Central memory CD8-positive, alpha-beta T cell (primary cell): ENCODE measurements at places on chromosomes 1 and 21.

GRCh38 chr1:26779098-26779668 is 8.6 kb upstream of the PIGV start:
- H3K27ac ChIP-seq, result peak overlapping the region; percentile 71
- no peaks in the 10 kb centered on the region for H3K27me3 ChIP-seq
- H3K4me3 ChIP-seq, result no peak overlapping the region
- peaks cover 34% of the 10 kb centered on the region for H3K4me1 ChIP-seq
- peaks cover 73% of the 10 kb centered on the region for H3K36me3 ChIP-seq

DNA sequence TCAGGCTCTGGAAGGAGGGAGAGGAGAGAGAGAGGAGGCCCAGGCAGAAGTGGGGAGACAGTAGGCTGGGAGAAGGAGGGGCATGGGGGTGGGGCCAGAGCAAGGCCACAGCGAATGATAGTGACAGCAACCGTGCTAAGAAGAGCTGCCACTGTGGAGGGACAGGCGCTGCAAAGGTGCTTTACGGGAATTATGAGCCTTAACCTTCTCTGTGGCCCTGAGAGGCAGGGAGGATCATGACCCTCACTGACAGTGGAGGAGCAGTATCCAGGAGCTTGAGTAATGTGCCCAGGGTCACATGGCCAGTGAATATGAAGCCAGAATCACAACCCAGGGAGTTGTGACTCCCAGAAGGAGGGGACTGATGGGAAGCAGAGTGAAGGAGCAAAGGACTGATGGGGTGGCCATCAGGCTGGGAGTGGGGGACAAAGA is 53.4 kb upstream of the RPL11 start:
- no peak overlapping the region for H3K4me3 ChIP-seq
- DNase-seq, result no peak
- H3K27ac ChIP-seq, result no peak overlapping the region
- H3K36me3 ChIP-seq, result no peaks in the 10 kb centered on the region

DNA sequence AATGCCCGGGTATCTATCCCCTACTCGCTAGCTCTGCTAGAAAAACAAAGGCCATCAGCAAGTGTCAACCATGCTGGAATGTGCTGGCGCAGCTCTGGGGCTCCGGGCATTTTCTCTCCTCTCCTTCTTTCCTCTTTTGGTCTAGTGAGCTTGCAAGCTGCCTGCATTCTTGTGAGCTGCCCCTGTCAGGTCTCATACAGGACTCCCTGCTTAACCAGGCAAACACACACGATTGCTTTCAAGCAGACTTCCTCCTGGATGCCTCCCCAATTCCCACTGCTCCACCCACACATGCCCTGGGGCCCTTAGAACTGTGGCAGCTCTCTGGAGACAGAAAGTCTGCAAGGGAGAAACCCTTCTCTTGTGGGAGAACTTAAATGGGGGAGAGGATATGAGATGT is 35.7 kb upstream of the SUCO start:
- no peaks in the 10 kb centered on the region for H3K4me1 ChIP-seq
- no peaks in the 10 kb centered on the region for H3K36me3 ChIP-seq
- no peak for DNase-seq
- H3K4me3 ChIP-seq, result no peak overlapping the region
- H3K27ac ChIP-seq, result no peak overlapping the region

DNA sequence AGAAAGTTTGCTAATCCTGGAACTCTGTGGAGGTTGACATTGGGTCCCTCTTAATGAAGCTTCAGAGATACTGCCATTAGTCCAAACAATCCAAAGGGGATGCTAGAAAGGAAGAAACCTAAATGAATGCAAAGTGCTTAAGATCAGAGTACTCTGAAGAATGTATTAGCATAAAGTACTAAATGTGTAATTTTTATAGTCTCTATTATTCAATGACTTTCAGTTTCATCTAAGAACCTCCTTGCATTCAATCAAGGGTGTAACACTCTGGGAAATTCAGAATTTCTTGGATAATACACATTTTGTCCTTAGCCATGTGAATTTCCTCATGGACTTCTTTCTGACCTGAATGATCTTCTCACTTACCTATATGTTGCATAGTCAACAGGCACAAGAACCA is 1078.5 kb upstream of the ADGRL4 start:
- no peak overlapping the region for H3K4me3 ChIP-seq
- no peak for DNase-seq

DNA sequence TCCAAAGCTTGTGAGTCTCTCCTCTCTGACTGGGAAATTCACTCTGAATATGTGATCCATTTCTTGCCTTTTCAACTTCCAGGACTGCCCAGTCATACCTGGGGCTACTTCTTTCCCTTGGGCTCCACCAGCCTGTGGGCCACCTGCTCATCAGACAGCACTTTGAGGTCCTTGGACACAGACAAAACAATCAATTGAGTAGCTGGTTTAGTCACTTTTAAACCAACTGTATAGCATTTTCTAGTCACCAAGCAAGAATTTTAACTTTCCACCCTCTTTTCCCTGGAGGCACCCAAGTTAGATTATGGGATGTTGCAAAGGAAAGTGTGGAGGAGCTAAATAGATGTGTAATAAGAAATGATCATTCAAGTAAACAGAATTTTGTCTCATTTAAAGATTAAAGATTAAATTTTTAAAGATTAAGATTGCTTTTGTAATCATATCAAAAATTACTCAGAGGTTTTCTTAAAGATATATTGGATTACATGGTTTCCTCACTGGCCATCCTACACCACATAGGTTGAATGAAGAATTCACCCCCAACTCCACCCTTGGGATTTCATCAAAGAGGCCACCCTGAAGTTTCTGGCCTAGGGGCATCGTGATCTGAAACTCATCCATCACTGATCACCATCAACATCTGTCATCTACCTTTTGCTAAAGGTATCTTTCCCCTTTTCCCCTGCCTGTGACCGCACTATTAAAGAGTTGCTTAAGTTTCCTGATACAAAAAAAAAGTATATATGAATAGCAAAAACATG is 219.2 kb upstream of the NR5A2 start:
- H3K4me3 ChIP-seq, result no peak overlapping the region
- H3K27me3 ChIP-seq, result peaks cover 52% of the 10 kb centered on the region
- no peaks in the 10 kb centered on the region for H3K36me3 ChIP-seq
- H3K27ac ChIP-seq, result no peak overlapping the region

DNA sequence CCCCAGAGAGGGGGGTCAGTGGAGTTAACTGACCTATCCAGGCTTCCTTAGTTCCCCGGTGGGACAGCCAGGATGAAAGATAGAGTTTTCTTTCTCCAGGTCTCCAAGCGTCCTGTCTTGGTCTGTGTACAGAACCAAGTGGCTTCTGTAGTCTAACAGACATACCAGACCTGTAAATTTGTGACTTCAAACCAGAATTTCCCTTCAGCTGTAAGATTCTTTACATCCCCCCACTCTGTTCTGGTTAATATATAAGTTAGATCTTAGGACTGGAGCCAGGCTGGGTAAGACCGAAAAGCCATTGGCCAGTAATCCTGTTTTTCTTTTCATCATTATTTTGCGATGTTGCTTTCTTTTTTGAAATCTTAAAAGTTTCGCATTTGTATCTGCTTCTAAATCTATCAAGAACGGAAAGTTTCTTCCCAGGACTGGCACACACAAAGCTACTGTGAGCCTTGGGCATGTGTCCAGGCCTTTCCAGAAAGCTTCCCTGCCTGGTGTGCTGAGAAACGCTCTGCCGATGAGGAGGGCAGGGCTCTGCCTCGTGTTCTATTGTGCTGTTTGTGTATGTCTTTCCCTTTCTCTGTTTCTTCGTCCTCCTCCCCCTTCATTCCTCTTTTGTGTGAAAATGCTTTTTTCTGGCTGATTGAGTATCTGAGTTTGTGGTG is 72.3 kb downstream of the RGL1 start:
- H3K36me3 ChIP-seq, result no peaks in the 10 kb centered on the region
- no peak overlapping the region for H3K4me3 ChIP-seq

DNA sequence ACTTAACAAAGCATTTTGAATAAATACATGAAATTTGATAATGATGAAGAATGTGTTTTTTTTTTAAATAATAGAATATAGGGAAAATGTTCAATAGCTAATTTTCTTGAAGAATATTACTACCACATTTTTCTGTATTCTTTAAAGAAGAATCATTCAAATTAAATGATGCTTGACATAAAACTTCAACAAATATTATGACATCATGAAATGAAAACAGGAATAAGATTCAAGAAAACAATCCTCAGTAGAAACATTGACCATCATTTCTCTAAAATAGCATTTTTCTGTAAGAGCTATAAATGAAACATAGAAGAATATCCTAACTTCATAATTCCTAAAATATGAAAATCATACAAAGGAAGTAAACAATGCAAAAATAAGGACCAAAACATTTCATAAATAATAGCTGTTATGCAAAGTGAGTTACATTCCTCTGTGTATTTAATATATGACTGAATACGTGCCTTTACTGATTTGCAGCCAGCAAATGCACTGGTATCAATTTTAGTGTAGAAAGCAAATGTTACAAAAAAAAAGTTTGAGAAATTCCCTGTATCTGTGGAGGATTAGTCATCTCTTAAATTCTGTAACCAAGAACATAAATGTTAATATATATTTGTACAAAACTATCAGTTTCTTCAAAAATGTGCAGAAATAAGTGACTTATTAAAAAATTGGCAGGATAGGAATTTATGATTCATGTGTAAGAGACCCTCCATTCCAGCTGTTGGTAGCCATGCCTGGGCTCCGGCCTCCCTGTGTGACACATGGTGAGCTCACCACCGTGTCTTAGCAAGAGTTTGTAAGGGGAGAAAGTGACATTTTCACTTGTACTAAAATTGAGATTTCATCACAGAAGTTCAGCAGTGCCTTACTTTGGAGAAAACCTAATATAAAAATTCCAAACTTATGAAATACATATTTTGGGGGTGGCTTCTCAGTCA is 15.0 kb upstream of the PTPN14 start:
- no peaks in the 10 kb centered on the region for H3K36me3 ChIP-seq
- H3K4me3 ChIP-seq, result no peak overlapping the region

GRCh38 chr1:203216274-203217138 is 13.0 kb downstream of the CHIT1 start:
- H3K27ac ChIP-seq, result no peak overlapping the region
- no peak overlapping the region for H3K4me3 ChIP-seq
- peaks cover 35% of the 10 kb centered on the region for H3K27me3 ChIP-seq
- DNase-seq, result peak; percentile 26
- no peaks in the 10 kb centered on the region for H3K36me3 ChIP-seq

- no peak for DNase-seq
- H3K4me1 ChIP-seq, result peaks cover 66% of the 10 kb centered on the region
- peak overlapping the region; percentile 89 for H3K27ac ChIP-seq
- no peaks in the 10 kb centered on the region for H3K27me3 ChIP-seq
- peaks cover 44% of the 10 kb centered on the region for H3K36me3 ChIP-seq
Measured at GRCh38 chr1:9676815-9677393, 25.4 kb downstream of the PIK3CD start.

- peak overlapping the region; percentile 70 for H3K27ac ChIP-seq
- peaks cover 82% of the 10 kb centered on the region for H3K4me1 ChIP-seq
- no peak for DNase-seq
- peaks cover 18% of the 10 kb centered on the region for H3K36me3 ChIP-seq
Measured at GRCh38 chr1:167654975-167655575, 25.0 kb downstream of the RCSD1 start.

- no peaks in the 10 kb centered on the region for H3K4me1 ChIP-seq
- no peak overlapping the region for H3K27ac ChIP-seq
- DNase-seq, result no peak
- H3K36me3 ChIP-seq, result no peaks in the 10 kb centered on the region
- H3K27me3 ChIP-seq, result peaks cover 23% of the 10 kb centered on the region
- H3K4me3 ChIP-seq, result no peak overlapping the region
Measured at GRCh38 chr1:48030696-48031365, 33.6 kb upstream of the TRABD2B start.

- H3K4me3 ChIP-seq, result no peak overlapping the region
- H3K36me3 ChIP-seq, result no peaks in the 10 kb centered on the region
- H3K27ac ChIP-seq, result no peak overlapping the region
- DNase-seq, result no peak
Measured at GRCh38 chr1:173112129-173112528, 61.4 kb upstream of the TNFSF18 start.

GRCh38 chr1:9643351-9644256 is 7.9 kb upstream of the PIK3CD start:
- peaks cover 6% of the 10 kb centered on the region for H3K36me3 ChIP-seq
- no peaks in the 10 kb centered on the region for H3K27me3 ChIP-seq
- H3K4me1 ChIP-seq, result peaks cover 47% of the 10 kb centered on the region

DNA sequence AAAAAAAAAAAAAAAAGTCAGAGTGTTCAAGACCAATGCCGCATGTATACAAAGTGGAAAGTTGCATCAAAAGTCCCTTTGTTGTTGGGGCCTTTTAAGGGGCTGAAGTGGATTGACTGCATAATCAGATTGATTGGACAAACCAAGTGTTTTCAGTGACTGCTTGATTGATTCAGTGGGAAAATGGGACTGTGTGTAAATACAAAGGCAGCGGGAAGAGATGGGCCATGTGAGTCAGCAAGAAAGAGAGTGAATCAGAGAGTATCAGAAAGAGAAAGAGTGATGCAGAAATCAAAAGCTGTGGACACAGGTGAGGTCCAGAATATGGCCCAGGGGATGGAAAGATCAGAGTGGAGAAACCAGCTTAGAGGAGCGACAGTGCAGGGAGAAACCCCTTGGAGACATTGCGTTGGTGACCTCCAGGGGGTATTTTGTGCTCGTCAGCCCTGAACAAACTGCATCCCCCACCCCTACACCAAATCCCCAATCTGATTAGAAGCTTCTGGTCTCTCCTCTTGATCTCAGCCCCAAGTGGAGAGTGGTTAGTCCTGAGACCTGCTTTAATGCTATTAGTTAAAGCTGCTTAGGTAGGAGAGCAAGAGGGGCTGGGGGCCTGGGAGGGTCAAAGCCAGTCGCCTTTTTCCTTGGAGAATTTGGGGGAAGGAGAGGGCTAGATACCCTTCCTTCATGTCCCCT is 5.1 kb upstream of the ETV3L start:
- no peak for DNase-seq
- H3K27me3 ChIP-seq, result peaks cover 71% of the 10 kb centered on the region
- H3K4me1 ChIP-seq, result peaks cover 9% of the 10 kb centered on the region
- H3K4me3 ChIP-seq, result no peak overlapping the region
- H3K36me3 ChIP-seq, result peaks cover 1% of the 10 kb centered on the region

GRCh38 chr21:45853703-45854342 is 127.7 kb upstream of the COL6A1 start:
- H3K4me3 ChIP-seq, result no peak overlapping the region
- no peaks in the 10 kb centered on the region for H3K4me1 ChIP-seq
- no peak overlapping the region for H3K27ac ChIP-seq
- H3K36me3 ChIP-seq, result no peaks in the 10 kb centered on the region
- DNase-seq, result no peak

GRCh38 chr1:116396769-116397168 is 23.7 kb downstream of the ATP1A1 start:
- peaks cover 95% of the 10 kb centered on the region for H3K36me3 ChIP-seq
- peaks cover 27% of the 10 kb centered on the region for H3K4me1 ChIP-seq
- H3K4me3 ChIP-seq, result no peak overlapping the region
- no peak for DNase-seq
- no peaks in the 10 kb centered on the region for H3K27me3 ChIP-seq

DNA sequence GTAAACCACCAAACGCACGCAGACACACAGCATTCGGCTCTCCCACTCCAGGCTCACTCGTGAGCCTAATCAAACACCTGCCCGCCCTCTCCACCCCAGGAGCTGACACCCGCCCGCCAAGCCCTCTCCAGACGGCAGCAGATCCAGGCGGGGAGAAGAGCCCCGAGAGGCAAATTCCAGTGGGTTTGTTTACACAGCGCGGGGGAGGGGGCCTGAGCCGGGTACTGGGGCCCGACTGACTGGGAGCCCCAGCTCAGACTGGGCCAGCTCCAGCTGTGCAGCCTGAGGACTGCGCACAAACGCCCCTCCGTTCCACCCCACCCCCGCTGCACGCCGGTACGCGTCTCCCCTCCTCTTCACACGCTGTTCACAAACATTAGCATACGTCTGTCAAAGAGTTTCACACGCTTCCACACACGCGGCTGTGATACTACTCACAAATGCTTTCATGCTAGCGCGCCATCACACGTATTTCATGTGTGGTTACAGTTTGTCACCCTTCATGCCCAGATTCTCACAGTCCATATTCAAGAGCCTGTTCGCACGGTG is 1.0 kb upstream of the EFNA1 start:
- peak overlapping the region; percentile 30 for H3K27ac ChIP-seq
- H3K4me1 ChIP-seq, result peaks cover 24% of the 10 kb centered on the region
- peak overlapping the region; percentile 81 for H3K4me3 ChIP-seq
- DNase-seq, result no peak
- no peaks in the 10 kb centered on the region for H3K36me3 ChIP-seq
